Osteoblast (primary cell): ENCODE measurements at places on chromosomes 13 and 19. TPM values are rescaled to one million over a fixed set of nuclear protein-coding genes. Genes with fewer than 3 reads are reported as not detected.

DNA sequence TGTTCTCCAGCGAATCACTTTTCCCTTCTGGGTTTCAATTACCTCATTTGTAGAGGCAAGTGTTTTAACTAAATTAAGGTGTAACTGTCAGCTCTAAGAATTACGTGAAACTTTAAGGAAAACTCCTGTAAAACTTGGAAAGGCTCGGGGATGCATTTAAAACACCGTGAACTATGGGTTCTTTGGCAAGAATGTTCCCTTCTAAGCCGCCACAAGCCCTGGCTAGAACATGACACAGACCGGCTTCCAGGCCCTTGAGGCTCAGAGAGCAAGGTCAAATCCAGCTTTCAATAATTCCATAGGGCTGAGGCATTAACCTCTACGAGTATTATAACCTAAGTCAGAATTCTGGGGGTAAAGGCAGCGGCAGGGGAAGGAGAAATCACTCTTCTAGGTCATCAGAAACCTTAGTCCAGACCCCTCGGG lies 685 bp downstream of the VWA8 start:
- DNase-seq, result peak; percentile 42

- peak; percentile 92 for DNase-seq
Measured at GRCh38 chr19:10289836-10290356, at the start of gene ICAM5. TSS of gene ICAM5 (plus strand) at chr19:10289952. CDS start at chr19:10290044, 92 bp downstream.

- peak; percentile 23 for DNase-seq
Measured at GRCh38 chr13:99389520-99390304, 82.5 kb upstream of the GPR183 start.

GRCh38 chr13:45696610-45697226 lies 5.4 kb upstream of the CBY2 start:
- peak; percentile 58 for DNase-seq

GRCh38 chr19:27672309-27673047 lies 1540.5 kb downstream of the UQCRFS1 start:
- no peak for DNase-seq

ZNF177 gene
- total RNA-seq, result 0.72 and 1.8 TPM in 2 replicates
